ENCODE measurements at places on chromosomes 1 and 21. TPM values are rescaled to one million over a fixed set of nuclear protein-coding genes. Genes with fewer than 3 reads are reported as not detected.

DNA sequence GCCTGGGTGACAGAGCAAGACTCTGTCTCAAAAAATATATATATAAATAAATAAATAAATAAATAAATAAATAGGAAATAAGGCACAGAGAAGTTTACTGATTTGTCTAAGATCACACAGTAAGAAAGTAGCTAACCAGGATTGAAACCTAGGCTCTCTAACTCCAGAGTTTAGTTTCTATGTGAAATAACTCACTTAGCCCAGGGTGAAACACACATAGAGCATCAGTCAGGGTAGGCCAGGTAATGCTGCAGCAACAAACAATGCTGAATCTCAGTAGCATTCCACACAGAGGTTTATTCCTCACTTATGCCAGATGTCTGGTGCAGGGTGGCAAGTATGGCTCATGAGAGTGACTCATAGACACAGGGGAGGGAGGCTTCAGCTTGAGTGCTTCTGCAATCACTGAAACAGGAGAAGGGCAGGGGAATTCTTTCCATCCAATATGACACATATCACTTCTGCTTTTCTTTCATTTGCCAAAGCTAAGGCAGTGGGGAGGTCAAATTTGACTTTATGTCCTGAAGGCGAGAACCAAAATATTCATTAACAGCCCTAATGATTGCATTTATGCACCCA is 37.1 kb upstream of the KANK4 start:
- no peak for DNase-seq

DNA sequence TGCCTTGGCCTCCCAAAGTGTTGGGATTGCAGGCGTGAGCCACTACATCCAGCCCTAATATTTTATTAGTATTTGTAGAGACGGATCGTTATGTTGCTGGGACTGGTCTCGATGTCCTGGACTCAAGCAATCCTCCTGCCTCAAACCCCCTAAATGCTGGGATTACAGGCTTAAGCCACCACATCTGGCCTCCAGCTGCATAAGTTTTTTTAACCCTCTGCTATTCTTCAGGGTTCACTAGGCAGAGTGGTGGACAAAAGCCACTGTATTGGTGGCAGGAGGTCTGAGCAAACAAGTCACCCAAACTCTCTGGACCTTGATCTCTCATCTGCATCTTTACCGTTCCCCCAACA is 10.1 kb upstream of the CLIC4 start:
- no peak for DNase-seq

- DNase-seq, result peak; percentile 14
These were observed 199.2 kb upstream of the ST6GALNAC5 start for GRCh38 chr1:76668046-76668445.

DNA sequence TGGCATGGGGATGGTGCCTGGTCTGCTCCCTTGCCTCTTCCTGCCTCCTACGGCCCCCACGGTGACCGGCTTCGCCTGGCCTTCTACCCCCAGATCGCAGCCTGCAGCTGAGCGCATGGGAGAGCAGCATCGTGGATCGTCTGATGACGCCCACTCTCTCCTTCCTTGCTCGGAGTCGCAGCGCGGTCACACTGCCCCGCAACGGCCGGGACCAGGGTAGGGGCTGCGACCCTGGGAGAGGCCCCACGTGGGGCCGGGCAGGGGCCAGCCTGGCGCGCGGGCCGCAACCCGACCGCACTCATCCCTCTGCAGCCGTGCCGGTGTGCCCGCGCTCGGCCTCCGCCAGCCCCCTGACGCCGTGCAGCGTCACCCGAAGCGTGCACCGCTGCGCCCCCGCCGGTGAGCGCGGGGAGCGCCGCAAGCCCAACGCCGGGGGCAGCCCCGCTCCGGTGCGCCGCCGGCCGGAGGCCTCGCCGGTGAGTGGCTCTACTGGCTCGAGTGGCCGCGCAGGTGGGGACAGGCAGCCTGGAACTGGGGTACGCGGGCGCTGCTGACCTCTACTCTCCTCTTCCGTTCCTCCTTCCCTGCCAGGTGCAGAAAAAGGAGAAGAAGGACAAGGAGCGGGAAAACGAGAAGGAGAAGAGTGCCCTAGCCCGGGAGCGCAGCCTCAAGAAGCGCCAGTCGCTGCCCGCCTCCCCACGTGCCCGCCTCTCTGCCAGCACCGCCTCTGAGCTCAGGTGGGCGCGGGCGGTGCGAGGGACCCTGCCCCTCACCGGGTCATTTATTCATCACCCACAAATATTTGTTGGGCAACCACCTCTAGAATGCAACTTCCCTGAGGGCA is 20.4 kb downstream of the MAP7D1 start:
- no peak for DNase-seq

- no peak for DNase-seq
These were observed 10.4 kb downstream of the ANP32E start for GRCh38 chr1:150225546-150225945.

- DNase-seq, result no peak
These were observed 406 bp downstream of the NME7 start for GRCh38 chr1:169367096-169367685.

GRCh38 chr1:52002038-52002917 is 11.8 kb upstream of the RAB3B start:
- DNase-seq, result peak; percentile 86

- DNase-seq, result no peak
These were observed 12.5 kb downstream of the QSOX1 start for GRCh38 chr1:180167021-180167701.

GRCh38 chr1:30609336-30609998 is 113.9 kb downstream of the MATN1 start:
- no peak for DNase-seq

DNA sequence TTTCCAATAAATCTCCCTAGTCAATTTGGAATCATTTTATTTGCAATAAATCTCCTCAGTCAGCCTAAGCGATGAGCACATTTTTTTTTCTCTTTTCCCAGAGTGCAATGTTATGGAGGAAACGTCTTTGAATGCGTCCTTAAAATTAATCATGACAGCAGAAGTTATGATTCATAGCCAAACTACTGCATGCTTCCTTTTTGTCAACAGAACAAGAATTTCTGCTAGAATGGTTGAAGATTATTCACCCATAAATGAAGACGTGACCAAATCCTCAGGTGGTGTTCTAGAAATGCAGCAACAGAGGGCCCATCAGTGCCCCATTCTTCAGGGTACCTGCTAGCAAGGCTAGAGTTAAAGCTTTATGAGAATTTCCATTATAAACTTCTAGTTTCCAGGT is 407.9 kb upstream of the PKN2 start:
- DNase-seq, result no peak

DNA sequence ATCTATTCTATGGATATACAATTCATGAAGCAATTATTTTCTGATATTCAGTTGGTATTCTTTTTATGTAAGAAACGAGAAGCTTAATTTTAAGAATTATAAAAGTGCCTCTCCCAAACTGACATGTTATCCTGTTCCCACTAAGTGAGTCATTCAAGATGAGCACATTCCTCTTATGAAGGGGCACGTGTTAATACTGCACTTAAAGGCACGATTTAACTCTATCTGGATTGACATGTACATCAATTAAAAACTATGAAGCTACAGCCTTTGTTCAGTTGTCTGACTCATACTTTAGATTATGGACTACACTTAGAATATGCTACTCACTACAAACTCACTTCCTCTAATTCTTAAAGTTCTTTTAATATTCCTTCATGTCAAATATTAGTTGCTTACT is 111.6 kb downstream of the CYYR1 start:
- DNase-seq, result no peak

DNA sequence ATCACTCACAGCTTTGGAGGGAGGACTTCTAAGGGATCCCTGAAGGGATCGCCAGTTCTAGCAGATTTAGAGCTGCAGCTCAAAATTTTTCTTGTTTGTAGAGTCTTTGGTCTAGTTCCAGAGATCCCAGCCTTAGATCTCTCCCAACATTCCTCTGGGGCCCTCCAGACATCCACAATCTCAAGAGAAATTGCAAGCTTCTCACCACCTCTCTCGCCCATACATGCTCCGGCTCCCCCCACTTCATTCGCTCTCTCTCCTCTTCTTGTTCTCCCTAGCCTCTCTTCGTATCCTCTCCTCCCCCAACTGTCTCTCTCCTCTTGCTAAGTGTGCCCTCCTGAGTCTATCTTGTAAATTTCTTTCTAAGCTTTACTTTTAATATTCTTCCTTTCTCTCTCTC is 15.1 kb upstream of the TUT4 start:
- no peak for DNase-seq

GRCh38 chr1:44089371-44090048 is 29.1 kb upstream of the KLF17 start:
- DNase-seq, result no peak

DNA sequence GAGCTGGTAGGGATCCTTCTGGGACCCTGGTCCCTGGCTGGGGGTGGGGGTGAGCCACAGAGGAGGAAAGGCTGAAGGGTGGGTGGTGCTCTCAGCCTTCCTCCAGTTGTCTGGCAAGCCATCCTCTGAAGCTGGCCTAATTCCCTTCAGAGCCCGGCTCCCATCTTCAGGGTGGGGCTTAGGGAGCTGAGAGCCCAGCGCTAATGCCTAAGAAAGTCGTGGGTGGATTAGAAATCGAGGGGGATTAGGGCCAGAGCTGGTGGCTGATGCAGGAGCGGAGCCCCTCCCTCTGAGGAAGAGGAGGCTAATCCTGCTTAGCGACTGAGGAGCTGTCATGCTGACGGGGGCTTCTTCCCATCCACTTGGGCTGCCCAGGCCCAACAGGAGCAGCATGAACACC is 30.8 kb upstream of the DMBX1 start:
- DNase-seq, result no peak

DNA sequence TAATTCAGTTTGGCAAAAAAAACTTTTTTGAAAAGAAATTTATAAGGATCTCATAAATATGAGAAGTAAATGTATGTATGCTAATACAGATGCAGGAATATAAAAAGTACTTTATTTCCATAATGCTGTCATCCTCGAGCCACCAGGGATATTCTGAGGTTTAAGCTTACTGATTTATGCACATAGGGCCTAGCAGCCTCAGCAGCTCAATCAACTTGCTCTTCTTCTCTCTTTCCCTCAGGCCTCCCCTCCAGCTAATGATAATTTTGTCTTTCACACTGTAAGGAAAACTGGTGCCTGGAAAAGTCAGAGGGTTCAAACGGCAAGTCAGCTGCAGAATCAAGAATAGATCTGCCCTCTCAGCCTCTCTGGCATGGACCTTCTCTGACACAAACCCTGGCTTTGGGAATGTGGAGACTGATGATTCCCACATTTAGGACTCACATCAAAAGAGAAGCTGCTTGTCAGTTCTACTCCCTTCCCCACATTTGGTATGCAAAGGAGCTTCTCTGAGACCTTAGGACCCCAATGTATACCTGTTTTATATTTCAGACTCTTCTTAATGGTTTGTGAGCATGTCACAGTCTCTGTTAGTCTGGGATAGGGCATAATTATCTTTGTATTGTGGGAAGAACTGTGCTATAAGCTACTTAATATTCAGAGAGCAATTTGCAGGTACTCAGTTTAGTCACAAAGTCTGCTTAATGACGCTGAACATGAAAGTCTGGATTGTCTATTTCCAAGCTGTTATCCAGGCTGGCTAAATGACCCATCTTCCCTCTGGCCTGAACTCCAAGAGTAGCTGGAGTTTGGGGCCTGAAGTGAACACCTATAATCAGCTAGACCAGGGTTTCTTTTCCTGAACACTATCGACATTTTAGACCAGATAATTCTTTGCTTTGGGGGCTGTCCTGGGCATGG is 52.1 kb upstream of the DIPK1A start:
- no peak for DNase-seq

GRCh38 chr21:46131838-46132651 is 23.3 kb downstream of the FTCD start:
- no peak for DNase-seq

Gene RBP7
- total RNA-seq, result not detected

Gene CELA3A
- not detected for total RNA-seq

Gene PKNOX1
- total RNA-seq, result 23.4 TPM

Gene RNU1-2
- total RNA-seq, result 1,721 TPM

Gene KCNA3
- 54.5 TPM for total RNA-seq

Gene S100A13
- total RNA-seq, result 10.3 TPM

Gene GJA8
- not detected for total RNA-seq

Gene GBP6
- total RNA-seq, result not detected
